ENCODE measurements at places on chromosomes 7 and 10.

DNA sequence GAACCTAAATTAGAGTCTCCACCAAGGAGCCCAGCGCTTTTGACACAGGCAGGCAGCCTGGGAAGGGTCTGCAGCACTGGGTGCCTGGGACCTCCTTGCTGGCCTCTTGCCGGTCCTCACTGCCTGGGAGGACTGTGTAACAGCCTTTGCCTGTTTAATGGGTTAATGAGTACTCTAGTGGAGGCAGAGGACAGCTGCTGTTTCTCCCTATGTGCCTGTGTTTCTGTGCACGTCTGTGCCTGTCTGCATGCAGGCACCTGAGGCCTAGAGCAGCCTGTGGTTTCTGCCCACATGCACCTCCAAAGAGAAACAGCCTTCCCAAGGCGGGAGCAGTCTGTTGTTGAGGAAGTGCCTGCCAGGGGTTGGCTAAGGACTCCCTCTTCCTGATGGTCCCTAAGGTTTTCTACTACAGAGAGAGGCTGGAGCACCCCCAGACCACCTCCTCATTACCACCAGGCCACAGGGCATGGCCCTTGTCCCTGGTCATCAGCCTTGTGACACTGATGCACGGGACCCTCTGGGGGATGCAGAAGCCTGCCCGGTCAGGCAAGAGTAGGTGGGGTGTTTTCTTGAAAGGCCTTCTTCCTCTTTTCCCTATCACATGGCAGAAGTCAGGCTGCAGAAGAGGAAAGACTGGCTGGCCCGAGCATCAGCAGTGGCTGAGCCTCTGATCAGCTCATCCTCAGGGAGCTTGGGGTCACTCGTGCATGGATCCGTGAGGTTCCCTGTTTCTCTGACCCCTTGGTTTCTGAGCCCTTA lies 14.2 kb downstream of the SLC29A3 start:
- no peak for DNase-seq

GRCh38 chr10:68075550-68076004 lies 494 bp upstream of the HERC4 start:
- DNase-seq: no peak

GRCh38 chr10:93039721-93040120 lies 20.9 kb upstream of the CYP26C1 start:
- DNase-seq: no peak

DNA sequence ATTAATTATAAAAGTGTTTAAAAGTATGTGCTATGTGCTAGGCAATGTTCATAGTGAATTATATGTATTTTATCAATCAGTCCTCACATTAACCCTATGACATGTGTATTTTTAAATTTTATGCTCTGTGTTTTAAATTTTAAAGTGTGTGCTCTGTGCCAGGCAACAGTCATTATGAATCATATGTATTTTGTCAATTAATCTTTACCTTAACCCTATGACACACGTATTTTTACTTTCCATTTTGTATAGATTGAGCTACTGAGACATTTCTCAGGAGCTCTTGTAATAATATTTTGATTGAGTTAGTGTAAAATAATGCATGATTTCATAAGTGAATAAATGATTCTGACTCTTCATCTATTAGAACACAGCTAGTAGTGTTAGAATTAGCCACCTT lies 117.8 kb downstream of the THSD7A start:
- no peak for DNase-seq

DNA sequence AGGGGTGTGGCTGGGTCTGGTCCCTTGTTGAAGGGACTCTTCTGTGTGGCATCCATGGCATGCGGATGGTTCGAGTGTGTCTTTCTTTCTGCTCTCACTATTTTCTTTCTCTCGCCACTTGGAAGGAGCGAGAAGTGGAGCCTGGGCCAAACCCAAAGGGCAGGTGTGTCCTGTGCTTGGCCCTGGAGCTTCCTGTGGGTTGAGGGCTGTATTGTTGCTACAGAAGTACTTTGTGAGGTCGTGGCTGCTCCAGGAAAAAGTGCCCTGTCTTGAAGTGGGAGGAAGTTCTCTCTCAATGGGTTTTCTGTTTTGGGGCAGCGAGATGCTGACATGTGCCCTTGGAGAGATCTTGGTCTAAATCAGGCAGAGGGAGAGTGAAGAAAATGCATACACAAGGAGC lies 72.0 kb downstream of the DOCK1 start:
- no peak for DNase-seq

All from NCI-H1436 (cell line).